ENCODE measurements at places on chromosomes 1 and 21.

GRCh38 chr1:18803151-18803791 lies 56.2 kb downstream of the TAS1R2 start:
- no peak for DNase-seq

DNA sequence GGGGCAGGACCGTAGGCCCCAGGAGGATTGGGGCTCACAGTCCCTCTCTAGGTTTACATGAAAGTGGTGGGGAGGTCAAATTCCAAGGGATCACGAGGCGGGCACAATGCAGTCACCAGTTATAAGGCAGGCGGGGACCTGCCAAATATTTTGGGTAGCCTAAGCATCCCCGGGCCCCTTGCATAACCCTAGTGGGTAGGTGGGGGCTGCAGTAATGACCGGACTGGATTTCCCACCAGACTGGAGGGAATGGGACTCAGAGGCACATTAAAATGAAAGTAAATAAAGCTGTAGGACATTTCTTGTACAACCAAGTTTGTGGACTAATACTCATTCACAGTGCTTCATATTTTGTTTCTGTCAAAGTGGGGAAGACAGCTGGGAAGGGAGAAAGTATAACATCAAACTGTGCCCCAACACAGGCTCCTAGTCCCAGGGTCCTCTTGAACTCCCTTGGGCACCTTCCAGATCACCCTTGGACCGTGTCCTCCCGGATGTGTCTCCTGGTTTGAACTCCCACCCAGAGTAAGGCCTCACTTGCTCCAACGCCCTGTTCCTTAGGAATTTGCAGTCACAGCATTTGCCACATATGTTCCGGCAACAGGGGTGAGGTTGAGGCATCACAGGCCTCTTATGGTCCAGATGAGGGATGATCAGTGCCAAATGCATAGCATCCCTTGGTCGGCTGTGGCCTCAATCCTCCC lies 28.4 kb upstream of the KIAA0040 start:
- peak; percentile 21 for DNase-seq

DNA sequence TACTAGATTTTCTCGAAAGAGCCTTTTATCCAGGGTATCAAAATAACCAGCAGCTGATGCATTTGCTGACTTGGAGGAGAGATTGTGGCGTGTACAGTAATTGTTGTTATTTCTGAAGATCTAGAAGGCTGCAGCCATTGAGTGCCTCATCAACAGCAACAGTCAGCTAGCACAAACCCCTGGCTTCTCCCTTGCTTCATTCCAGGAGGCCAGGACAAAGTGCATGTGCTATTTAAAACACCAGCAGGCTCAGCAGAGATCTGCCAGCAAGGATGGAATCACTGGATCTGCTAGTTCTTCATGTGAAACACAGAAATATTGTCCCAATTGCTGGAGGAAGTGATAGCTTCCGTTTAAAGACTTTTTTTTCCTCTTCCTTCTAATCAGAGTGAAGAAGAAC lies 2.8 kb upstream of the NGF start:
- no peak for DNase-seq

DNA sequence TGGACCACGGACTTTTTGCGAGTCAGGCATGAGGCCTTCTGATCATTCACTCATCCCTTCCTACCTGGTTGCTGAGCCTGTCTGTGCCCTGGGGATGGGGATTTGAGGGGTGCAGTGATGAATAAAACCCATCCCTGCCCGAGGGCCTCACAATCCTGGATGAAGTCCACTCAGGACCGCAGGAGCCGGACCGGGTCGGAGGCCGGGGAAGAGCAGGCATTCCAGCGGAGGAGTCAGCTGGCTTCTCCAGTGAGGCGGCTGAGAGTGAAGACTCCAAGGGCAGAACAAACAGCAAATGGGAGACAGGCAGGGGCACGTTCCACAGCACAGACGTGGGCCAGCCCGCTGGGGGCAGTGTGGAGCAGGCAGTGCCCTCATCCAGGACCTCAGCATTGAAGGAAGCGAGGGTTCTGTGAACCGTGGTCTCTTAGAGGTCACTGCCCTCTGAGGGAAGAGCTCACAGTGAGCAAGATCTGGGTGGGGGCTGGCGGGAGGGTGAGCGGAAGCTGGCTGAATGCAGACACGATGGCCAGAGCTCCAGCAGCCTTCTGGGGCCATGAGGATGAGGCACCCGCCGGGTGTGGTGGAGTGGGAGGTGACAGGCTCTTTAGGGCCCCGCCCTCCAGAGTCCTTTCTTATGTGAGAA lies 10.9 kb upstream of the LRRC3 start:
- no peak for DNase-seq

DNA sequence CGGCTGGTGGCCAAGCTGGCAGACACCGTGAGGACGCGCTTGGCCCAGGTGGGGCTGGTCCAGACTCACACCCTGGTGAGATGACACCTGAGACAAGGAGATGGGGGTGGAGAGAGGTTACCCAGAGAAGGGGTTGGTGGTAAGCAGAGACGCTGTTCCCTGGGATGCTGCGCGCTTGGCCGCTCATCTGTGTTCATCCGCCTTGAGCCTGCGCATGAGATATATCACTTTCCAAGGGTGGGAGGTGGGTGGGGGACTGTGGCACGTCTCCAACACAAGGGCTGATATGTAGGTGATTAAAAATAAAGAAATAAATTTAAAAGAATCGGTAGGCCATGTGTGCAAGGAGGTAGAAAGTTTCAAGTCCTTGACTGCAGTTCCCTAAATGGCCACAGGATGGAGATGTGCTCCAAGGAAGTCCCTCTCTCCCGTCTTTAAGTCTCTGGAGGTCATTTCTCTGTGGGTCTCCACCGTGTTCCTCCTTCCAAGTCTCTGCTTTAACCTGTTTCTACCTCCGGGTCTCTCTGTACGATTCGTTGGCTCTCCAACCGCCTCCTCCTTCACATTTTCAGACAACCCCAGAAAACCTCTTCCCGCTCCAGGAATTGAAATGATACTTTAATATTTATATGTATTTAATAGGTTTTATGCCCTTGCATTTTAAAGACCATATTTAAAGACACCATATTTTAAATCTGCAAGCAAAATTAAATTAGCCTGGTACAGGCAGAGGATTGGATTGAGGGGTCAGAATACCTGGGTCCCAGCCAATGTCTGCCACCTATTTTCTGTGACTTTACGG lies 4.5 kb downstream of the TTC24 start:
- DNase-seq: peak; percentile 68

DNA sequence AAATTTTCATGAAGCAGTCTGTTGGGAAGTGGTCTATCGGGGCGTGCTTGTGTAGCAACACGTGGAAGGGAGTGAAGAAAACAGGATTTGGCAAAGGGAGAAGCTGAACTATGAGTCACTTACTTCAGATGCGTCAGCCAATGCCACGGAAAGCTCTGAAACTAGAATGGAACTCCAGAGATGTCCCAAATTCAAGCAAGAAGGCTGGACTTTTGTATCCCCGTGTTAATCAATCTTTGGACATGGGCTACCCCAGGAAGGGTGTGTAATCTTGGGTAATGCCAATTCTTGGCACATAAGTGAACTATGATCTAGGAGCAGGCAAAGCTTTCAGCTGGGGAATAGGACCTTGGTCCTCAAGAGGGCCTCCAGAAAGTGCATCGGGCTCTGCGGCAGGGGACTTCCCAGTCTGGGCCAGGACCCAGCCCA lies 102.6 kb downstream of the ADSS2 start:
- peak; percentile 35 for DNase-seq

- no peak for DNase-seq
Observed at GRCh38 chr1:204123376-204123775, 28.5 kb downstream of the ETNK2 start.

- peak; percentile 41 for DNase-seq
Observed at GRCh38 chr1:12616709-12617373, 1.2 kb downstream of the DHRS3 start.

DNA sequence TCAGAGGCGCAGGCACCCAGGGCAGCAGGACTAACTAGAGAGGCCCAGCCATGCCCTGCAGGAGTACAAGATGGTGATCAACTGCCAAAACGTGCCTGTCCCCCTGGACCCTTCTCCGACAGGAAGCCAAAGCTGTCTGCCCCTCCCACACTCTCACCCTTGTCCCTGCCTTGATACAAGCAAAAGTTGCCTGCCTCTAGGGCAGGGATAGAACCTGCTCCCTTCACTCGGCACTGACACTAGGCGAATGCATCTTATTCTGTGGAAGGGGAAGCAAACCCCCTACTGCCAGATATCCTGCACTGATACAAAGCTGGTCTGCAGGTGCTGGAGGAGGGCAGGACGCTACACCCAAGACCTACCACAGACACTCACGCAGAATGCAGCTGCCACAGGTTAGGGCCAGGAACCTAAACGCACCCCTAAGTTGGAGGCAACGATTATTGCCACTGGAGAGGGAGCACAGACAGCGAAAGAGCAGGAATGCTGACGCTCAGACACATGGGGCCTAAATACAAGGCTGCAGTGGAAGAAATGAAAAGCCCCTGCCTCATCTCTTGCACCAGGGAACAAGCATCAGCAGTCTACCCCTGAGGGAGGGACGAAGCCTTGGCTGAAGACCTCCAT lies 3.7 kb downstream of the TARBP1 start:
- no peak for DNase-seq

GRCh38 chr1:110765640-110766335 lies 91.0 kb upstream of the KCNA3 start:
- DNase-seq: no peak
